ENCODE measurements at places on chromosomes 1 and 21.

DNA sequence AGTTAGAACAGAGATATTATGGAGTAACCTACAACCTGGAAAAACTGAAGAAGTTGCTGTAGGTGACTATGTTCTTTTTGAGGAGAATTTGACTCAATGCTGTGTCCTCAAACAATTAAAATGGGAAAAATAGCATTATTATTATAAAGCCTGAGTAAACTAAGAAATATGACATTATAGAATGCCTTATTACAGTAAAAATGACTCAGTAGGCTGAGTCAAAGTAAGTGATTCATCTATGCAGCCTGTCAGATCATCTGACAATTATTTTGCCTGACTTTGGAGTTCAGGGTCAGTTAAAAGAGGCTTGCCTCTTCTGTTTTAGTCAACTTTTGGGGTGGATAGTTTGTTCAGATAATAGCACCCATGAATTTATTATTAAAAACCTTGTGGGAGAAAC, 150.8 kb upstream of the PTGFR start:
- DNase-seq: no peak

DNA sequence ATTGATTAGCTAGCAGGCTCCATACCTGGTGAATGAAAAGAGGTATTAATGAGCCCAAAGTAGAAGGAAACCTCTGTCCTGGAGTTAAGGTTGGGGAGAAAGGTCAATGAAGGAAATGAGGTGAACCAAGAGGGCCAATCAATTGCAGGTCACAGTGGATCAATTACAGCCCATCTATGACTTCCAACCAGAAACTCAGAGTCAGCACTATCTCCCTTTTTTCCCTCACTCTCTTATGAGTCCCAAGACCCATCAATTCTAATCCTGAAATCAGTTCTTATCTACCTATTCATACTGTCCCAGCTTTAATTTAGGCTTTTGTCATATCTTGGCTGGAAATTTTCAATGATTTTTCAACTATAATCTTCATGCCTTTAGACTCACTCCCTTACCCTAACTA, 433.2 kb upstream of the PKN2 start:
- no peak for DNase-seq

GRCh38 chr1:59072583-59072947, 224.3 kb upstream of the FGGY start:
- DNase-seq: no peak

DNA sequence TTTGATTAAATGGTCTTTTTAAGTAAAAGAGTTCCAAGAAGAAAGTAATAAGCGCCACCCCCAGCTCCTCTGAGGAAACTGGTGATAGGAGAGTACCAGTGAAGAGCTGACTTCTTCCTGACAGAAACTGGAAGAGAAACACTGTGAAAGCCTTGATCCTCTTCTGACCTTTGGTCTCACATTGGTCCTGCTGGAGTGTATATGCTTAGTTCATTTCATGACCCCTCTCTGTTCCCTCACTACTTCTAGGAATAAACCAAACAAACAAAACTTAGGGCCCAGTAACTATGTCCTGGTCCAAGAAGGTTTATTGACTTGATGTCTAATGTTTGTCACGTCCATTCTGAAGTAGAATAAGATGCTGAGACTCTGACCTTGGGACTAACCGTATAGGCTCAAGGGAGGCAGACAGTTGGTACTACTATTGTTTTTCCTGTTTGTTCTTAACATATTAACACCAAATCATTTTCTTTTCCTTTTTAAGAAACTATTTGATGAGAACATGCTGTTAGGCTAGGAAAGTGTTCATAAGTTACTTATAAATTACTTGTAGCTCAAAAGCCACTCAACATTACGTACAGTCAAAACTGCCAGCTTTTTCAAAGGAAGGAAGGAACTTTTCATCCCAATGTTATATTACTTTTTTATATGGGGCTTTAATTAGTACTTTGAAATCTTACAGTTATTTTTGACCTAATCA, 57.9 kb downstream of the MIER1 start:
- no peak for DNase-seq

DNA sequence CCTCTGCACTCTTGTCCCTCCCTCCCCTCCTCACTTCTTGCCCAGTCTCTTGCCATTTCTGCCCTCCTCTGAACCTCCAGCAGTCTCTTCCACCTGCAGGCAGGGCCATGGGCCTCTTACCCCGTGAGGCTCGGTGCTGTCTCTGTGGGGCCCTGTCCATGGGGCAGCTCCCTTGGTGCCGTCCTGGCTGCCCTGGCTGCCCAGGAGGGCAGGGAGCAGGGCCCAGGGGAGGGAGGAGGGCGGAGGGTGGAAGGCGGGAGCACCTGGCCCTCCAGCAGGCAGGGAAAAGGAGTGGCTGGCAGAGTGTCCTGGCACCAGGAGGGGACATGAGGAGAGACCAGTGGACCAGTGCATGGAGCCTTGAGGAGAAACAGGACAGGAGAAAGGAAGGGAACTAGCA, at the start of gene RORC:
Gene RORC, minus strand, starts transcription at position 198 of the 400 bp plus-strand sequence. Its CDS starts 38 bp downstream, at position 160.
- no peak for DNase-seq

DNA sequence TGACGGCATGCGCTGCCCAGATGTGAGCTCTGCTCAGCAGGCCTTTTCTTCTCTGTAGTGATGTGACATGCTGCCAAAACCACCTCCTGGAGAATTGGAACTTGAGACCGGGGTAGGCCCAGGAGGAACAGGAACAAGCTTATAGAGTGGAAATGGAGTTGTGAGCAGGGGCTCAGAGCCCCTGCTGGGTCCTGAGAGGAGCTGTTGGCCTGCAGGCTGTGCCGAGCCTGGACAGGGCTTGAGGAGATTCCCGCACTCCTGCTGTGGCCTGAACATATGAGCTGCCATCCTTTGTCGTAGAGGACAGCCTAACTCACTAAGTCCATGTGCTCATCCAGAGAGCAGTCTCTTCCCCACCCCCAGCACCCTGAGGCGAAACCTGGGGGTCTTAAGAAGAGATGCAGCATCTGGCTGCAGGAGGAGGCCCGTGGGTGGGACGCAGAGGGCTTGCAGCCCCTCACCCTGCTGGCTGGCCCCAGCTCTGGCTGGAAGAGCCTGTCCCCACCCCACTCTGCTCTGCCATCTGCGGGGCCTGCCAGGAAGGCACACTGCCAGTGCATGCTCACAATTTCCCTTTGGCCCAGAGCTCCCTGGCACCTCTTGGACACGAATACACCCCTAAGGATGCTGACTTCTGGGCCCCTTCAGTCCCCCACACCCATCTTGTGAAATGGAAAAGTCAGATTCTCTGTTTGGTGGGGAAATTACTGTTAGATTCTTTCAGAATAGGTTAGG, 42.5 kb downstream of the PTPRF start:
- no peak for DNase-seq

DNA sequence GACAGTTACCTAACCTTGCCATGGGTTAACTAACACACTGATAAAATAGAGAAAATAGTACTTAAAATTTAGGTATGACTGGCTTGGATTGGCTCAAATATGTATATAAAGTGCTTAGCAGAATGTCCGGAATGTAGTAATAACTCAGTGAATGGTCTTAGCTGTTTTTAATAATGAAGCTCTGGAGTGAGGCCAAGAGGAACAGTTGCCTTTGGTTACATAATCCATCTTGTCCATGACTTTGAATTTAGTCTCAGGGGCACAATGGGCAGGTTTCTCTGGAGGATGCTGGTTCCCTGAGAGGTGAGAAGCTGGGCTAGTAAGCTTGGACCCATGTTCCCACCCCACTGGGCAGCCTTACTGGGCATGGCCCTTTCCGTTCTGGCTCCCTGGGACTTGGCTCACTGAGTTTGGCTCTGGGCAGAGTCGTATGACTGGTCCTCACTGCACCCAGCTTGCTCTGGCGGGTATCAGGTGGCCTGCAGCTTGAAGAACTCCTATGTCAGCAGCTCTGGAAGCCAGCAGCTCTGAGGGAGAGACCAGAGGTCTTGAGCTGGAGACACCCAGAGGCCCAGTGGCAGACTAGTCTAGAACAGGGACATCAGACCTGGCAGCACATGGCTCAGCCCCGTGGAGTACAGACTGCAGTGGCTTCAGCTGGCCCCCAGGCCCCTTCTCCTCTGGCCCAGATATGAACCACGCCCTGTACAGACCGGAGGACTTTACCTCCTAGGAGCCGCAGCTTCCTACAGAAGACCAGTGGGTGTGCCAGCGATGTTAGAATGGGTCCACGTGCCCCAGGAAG, 40.4 kb downstream of the TENT5C start:
- DNase-seq: no peak

DNA sequence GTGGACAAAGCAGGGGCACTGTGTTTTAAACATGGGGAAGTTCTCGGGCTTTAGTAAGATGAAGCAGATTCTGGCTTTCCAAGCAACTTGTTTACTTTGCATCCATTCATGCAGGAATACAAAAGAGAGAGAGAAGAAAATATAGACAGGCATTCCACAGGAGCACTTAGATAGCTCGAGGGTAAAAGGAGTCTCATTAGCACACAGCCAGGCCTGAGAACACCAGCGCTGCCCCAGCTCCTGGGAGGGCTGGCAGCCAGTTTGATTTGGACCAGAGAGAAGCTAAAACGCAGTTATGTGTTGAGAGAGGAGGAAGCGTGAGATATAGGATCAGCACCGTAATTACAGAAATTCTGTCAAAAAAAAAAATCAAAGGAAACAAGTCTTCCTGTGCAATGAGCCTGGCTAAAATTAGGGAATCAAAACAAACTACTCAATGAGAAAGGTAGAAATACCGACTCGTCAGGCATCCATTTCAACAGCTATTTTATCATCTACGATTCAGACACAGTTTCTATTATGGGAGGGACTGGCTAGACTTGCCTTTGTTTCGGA, 68.2 kb downstream of the CLSTN1 start:
- no peak for DNase-seq

- DNase-seq: no peak
Measured at GRCh38 chr1:4755864-4756504, 101.6 kb downstream of the AJAP1 start.

All from activated CD4-positive, CD25-positive, alpha-beta regulatory T cell (primary cell).